ENCODE measurements at places on chromosomes 6 and 20.

- DNase-seq: no peak
These were observed 16.8 kb upstream of the SIRPB1 start for GRCh38 chr20:1636621-1637020.

- DNase-seq: no peak
These were observed 9.9 kb downstream of the LAMA5 start for GRCh38 chr20:62357187-62357667.

DNA sequence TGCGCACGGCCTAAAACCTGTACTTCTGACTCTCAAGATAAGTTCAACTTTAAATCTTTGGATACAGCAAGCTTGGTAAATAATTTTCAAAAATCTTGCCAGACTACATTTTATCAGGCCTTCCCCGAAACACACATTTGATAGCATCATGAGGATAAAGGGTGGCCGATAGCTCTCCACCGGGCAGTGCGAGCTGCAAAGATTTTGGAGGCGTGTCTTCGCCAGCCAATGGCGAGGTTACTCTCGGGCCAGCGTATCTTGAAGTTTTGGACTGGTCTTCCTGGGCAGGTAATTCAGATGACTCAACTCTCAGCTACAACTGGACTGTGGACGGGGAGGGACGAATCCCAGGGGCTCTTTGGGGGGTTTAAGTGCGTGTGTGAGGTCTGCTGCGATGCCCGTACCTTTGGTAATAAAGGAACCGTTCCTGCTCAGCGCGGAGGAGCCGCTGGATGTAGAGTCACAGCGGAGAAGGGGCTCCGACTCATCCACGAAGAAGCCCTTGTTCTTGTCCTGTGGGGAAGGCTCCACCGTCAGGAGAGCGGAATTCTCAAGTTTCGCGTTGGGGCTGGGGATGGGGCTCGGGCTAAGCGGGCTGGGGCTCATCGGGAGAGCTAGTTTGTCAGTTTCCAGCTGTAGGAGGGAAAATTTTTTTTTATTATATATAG, 75.3 kb downstream of the TNFRSF21 start:
- DNase-seq: no peak

- DNase-seq: peak; percentile 57
These were observed 76.8 kb upstream of the SIRPG start for GRCh38 chr20:1734269-1734858.

GRCh38 chr20:38617011-38617829, 15.6 kb downstream of the ARHGAP40 start:
- DNase-seq: no peak

GRCh38 chr6:34067814-34068213, 78.1 kb downstream of the GRM4 start:
- DNase-seq: peak; percentile 25

DNA sequence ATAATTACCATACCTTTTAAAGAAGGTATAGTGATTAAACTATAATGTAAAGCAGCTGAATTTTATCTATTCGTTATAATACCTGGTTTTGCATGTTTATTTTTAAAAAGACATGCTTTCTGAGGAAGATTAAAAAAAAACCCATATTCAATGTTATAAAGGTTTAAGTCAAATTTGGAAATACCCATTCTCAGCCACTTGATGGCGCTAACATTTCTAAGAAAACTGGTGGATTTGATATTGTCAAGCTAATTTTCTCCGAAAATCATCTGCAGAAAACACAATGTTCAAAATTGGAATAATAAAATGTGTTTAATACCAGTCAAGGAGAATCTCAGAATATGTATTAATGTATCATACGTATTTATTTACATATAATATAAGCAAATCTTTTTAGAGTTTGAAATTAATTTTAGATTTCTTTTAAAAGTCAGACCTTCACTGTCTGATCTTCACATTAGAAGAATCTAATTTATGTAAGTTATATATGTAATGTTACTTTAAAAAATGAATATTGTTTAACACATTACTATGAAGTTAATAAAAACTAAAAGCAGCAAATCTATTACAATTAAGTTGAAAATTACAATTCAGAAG, 35.0 kb downstream of the SHPRH start:
- DNase-seq: no peak

DNA sequence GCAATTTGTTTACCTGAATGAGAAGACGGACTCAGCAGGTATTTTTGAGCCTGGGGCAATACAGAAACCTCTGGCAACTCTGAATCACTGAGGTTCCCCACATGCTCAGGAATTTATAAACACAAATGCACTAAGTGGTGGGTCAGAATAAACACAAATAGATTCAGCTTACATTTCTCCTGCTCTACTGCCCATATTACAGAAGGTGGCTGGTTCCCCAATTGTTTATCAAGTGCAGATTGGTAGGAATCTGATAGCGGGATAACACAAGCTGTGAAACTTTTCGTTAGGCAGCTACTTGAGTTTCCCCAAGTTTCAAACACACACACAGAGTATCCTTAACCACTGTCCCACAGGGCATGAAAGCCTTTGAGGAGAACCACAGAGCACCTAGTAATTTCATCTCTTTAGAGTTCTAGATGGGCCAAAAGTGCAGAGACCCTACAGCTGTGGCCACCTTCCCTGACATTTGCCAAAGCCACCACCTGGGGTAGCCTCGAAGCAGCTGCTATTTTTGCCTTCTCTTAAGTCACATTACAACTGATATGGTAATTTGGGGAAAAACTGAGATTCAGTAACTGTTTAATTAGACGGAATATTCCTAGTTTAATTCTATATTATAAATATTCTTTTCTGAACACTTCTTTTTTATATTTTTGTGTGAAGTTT, 204.2 kb upstream of the PTCHD4 start:
- DNase-seq: no peak

DNA sequence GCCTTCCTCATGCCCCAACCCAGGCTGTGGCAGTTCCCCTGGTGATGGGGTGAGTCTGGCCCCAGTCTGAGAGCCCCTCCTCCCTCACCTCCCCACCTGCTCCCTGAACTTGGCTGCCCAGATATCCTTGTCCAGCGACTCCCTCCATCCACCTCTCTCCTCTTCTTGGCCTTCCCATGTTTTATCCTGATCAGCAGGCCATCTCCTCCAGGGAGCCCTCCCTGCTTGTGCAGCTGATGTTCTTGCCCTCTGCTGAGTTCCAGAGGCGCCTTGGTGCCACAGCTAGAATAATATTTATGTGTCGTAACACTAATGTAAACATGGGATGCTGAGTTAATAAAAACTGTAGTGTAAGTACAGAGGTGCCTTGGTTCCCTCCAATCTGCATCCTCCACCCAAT, 10.4 kb upstream of the IP6K3 start:
- no peak for DNase-seq

DNA sequence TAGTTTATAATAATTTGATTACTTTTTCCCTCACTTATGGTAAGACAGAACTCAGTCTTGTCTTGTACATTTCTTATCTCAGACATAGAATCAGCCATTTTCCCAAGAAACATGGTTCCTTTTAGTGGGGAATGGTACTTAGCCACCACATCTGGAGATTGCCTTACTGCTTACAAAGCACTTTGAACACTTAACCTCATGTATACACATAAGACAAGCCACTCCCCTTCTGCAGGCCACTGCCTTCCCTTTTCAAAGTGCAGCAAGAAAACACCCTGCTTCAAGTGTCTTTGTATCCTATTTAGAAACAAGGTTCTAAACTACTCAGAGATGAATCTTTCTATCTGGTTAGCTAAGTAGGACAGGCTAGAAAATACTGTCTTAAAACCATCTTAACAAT, 159.2 kb downstream of the UBE3D start:
- DNase-seq: no peak

- DNase-seq: no peak
These were observed 129.0 kb downstream of the EDN3 start for GRCh38 chr20:59429396-59429795.

DNA sequence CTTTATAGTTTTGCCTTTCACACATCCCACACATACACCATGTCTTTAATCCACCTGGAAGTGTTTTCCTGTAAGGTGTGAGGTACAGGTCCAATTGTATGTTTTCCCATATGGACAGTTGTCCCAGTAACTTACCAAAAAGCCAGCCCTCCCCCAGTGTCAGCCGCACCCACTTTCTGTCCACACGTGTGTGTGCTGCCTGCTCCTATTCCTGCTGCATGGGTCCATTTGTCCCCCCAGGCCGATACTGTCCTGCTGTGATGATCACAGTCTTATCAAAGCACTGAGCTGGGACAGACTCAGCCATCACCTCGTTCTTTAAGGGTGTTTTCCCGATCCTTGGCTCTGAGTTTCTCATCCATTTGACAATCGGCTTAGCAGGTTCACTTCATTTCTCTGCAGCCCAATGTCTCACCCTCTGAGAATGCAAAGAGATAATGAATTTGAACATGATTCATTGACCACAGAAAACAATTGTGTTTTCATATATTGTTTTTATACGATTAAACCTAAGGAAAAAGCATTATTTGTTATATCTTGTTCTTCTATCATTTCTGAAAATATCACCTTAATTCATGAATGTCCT, 9.6 kb downstream of the VSX1 start:
- DNase-seq: no peak

DNA sequence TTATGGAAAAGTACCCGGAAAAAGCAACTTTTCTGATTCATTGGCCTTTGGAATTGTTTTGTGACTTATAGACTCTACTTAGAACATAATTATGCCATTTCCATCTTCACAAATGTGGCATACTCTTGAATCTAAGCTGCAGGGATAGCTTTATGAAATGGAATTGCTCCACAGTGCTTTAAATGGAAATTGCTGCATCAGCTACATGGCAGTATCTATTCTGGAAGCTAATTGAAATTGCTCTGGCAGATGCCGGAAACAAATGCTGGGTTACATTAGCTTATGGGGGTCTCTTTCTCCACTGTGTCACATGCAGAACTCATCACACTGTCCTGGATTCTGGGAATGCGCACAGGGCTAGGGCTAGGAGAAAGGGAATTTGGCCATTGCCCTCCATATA, 108.9 kb downstream of the SAMD5 start:
- DNase-seq: no peak

GRCh38 chr6:16691324-16691723, 69.9 kb downstream of the ATXN1 start:
- no peak for DNase-seq

DNA sequence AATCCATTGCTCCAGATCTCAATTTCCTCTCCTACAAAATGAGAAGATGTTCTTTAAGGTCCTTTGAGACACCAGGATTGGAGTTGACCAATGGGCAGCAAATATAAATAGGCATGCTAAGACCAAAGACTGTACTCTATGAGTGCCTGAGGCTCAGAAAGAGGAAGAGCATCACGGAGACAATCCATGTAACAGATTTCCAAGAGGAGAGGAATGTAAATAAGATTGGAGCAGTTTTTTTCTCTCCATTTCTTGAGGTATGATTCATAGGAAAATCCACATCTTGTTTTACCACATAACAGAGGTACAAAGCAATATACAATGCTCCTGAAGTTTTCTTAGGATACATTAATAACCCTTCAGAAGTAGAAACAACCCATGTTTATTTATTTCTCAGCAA, 109.8 kb downstream of the UBE3D start:
- DNase-seq: no peak

GRCh38 chr20:1854246-1854645, 41.0 kb upstream of the SIRPA start:
- DNase-seq: no peak

All from activated naive CD4-positive, alpha-beta T cell treated with anti-CD3 and anti-CD28 coated beads, Interleukin-2, amount 10 ng/mL, durations not matched to agents 7 days and 5 days (primary cell).